COLO829 (cell line): ENCODE measurements at places on chromosomes 11 and 22.

DNA sequence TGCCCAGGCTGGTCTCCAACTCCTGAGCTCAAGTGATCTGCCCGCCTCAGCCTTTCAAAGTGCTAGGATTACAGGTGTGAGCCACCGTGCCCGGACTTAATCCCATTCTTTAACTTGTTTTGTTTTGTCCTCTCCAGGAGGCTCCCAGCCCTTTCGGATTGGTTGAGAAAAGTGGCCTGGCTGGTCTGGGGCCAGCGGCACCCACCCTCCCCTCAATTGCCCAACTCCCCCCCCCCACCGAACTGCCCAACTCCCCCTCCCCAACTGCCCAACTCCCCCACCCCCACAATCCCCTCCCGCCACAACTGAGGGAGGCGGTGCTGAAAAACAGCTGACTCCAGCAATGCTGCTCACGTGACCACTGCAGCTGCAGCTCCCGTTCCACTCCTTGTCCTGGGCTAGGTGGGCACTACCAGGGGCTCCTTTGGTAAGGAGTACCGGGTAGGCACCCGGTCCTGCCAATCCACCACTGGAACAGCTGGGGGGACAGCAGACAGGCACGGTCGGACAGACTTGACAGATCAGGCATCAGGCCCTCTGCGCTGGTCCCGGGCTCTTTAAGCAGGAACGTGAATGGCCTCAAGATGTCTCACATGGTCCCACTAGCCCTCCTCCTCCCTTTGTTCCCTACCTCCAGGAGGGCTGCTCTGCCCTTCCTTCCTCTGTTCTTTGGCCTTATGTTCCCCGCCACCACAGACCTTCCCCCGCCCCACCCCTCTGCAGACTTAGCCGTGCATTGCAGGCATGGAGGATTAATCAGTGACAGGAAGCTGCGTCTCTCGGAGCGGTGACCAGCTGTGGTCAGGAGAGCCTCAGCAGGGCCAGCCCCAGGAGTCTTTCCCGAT, at the start of gene TCN2:
TCN2 (plus strand) TSS at position 720 of the 845 bp plus-strand sequence. CDS start 158 bp downstream, outside the sequence.
- DNase-seq, result no peak

GRCh38 chr11:36092314-36093030, 148.6 kb downstream of the LDLRAD3 start:
- DNase-seq, result no peak

- DNase-seq, result no peak
These were observed 945.3 kb downstream of the LRRC4C start for GRCh38 chr11:40514124-40514523.

- DNase-seq, result peak; percentile 81
These were observed 191.0 kb downstream of the NAV2 start for GRCh38 chr11:19903620-19904069.

- peak; percentile 63 for DNase-seq
These were observed at the start of gene SIPA1 for GRCh38 chr11:65637794-65638419. Gene SIPA1, plus strand, starts transcription at chr11:65638101. Its CDS starts 2,821 bp downstream, at chr11:65640922.
